ENCODE measurements at places on chromosomes 5 and 9. TPM values are rescaled to one million over a fixed set of nuclear protein-coding genes. Genes with fewer than 3 reads are reported as not detected.

The NADK2 gene
- 31.3 TPM for total RNA-seq

The MACIR gene
- total RNA-seq: 2.6 TPM

The CARTPT gene
- not detected for total RNA-seq

The FOXD4L3 gene
- not detected for total RNA-seq

The CDH10 gene
- 1.7 TPM for total RNA-seq

The SLC6A18 gene
- not detected for total RNA-seq

The LVRN gene
- 0.28 TPM for total RNA-seq

The PCA3 gene
- total RNA-seq: not detected

The PARP8 gene
- 17.9 TPM for total RNA-seq

The SIT1 gene
- total RNA-seq: not detected

The DENND4C gene
- total RNA-seq: 43.4 TPM

The MEF2C gene
- total RNA-seq: 4.7 TPM

The MYOZ3 gene
- total RNA-seq: 0.14 TPM
